ENCODE measurements at places on chromosomes 6 and 20.

DNA sequence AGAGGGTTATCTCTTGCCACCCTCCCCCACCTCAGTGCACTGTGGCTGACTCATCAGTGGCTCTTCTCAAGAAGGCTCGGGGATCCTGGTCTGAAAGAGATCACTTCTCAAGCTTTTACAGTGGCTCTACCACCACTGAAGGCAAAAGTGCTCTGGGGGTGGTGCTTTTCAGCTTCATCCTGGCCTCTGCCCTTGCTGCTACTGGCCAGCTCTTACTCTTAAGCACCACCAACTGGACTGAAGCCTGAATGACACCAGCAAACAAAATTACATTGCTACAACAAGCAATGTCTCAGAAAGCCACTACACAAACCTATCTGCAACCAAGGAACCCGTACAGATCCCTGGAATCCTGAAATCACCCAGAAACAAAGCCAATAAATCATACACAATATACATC lies 402.1 kb downstream of the EPHA7 start:
- DNase-seq = no peak

- DNase-seq = no peak
These were observed 74.7 kb downstream of the CD83 start for GRCh38 chr6:14192216-14192788.

DNA sequence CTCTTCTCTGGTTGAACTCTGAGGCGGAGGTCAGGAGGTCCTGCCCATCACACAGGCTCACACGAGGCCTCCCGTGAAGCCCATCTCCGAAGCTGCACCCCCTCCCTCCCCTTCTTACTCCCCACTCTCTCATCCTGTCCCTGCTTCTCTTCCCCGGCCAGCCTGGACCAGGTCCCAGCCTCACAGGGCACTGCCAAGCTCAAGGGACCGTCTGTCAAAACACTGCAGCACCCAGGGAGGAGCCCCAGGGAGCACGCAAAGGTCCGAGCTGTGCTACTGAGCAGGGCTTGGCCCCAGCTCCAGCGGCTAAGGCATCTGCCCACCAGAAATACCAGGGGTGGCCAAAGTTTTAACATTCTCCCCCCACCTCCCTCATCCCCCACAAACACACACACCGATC lies 70.0 kb downstream of the PSMG4 start:
- no peak for DNase-seq

GRCh38 chr6:87817183-87817582 lies 115.2 kb upstream of the AKIRIN2 start:
- no peak for DNase-seq

- DNase-seq = no peak
These were observed 132.1 kb downstream of the HUS1B start for GRCh38 chr6:524803-525202.
